Vagina (tissue), 2 donors: ENCODE measurements at places on chromosomes 7 and 10. TPM values are rescaled to one million over a fixed set of nuclear protein-coding genes. Genes with fewer than 3 reads are reported as not detected.
A peak's percentile ranks its signal among the peaks of the same experiment; 100 is the strongest.

DNA sequence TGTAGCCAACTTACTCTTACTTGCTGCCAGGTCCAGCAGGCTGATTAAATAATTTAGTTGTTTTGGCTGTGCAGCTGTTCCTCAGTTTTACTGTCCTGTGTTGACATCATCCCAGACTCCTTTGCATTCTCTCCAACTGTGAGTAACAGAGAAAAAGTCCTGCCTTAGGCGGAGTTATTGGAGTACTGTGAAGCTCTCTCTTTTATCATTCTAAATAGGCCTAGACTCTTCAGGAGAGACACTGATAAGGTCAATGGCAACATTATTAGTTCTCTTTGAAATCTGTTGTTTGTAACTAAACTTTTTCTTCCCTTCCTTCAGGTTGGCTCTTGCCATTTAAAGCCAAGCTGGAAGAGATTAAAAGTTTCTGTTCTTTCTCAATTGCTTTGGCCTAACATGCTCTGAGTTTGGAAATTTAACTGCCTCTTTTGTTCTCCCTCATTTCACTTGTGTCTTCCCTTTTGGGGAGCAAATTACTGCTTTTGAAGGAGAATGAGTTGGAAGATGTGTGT, 215.7 kb upstream of the CSTF2T start:
- H3K4me1 ChIP-seq: peaks cover 9% of the 10 kb centered on the region
- no peak for DNase-seq
- no peak overlapping the region for H3K27ac ChIP-seq
- no peaks in the 10 kb centered on the region for H3K27me3 ChIP-seq
- no peak overlapping the region for H3K4me3 ChIP-seq

GRCh38 chr10:6802759-6803426, 222.8 kb upstream of the PRKCQ start:
- no peaks in the 10 kb centered on the region for H3K27me3 ChIP-seq
- H3K4me3 ChIP-seq: no peak overlapping the region
- no peaks in the 10 kb centered on the region for H3K36me3 ChIP-seq
- no peak overlapping the region for H3K27ac ChIP-seq

DNA sequence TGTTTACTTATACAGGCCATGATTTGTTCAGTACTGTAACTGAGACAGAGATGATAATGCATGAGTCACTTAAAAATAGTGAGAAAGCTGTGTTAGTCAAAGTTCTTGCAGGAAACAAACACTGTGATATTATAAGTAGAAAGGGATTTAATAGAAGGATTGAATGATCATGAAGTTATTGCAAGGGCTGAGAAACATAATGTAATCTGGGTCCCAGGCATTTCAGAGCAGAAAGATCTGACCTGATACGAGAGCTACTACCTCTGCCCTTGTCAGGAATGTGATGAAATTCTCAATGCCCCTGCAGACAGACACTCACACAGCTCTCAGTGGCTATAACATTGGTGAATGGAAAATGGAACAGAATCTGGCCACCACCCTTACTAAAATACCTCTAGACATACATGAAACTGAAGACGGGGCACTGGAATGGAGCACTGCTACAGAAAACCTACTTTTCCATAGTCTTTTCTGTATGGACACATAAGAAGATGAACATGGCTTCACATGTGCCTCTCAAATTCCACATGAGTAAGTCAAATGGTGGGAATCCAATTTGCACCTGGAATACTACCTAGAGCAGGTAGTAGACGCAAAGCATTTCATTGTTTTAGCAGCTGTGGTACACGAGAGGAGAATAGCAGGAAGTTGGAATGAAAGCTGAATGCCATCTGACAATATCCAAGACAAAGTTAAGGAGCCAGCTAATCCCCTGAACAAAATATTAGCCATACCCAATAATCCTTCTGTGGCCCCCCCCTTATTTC, 19.1 kb upstream of the VWDE start:
- H3K27me3 ChIP-seq: no peaks in the 10 kb centered on the region
- no peaks in the 10 kb centered on the region for H3K4me1 ChIP-seq
- no peak for DNase-seq
- no peaks in the 10 kb centered on the region for H3K36me3 ChIP-seq
- H3K4me3 ChIP-seq: no peak overlapping the region

DNA sequence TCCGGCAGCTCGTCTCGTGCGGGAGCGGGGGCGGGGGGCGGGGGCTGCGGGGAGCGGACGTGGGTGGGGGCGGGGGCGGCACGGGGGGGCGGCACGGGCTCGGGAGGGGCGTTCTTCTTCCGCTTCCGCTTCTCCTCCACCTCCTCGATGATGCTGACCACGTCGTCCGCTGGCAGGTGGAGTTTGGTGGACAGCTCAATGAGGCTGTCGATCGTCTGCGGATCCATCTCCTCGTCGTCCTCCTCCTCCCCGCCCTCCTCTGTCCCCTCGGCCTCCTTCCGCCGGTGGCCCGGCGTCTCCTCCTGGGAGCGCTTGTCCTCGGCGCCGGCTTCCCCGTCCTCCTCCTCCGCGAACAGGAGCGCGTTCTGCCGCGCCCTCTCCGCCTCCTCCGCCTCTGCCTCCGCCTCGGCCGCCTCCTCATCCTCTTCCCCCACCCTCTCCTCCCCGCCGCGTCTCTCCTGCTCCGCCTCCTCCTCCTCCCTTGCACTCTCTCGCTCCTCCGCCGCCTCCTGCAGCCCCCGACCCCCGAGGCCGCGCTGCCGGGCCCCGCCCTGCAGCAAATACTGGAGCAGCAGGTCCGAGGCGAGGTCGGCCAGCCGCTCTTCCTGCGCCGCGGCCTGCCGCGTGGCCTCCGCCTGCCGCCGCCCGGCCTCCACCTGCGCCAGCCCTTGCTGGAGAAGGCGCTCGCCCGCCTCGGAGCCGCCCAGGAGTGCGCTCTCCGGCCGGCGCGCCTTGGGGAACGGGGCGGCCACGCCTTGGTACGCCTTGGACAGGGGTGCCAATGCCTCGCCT, 1.9 kb downstream of the VGF start:
- peaks cover 22% of the 10 kb centered on the region for H3K36me3 ChIP-seq
- no peak overlapping the region for H3K27ac ChIP-seq
- peaks cover 40% of the 10 kb centered on the region for H3K4me1 ChIP-seq
- H3K27me3 ChIP-seq: peaks cover 3% of the 10 kb centered on the region
- no peak for DNase-seq

GRCh38 chr10:17354781-17355180, 99.6 kb downstream of the ST8SIA6 start:
- H3K4me3 ChIP-seq: no peak overlapping the region
- H3K27ac ChIP-seq: no peak overlapping the region
- H3K36me3 ChIP-seq: no peaks in the 10 kb centered on the region
- DNase-seq: no peak
- no peaks in the 10 kb centered on the region for H3K27me3 ChIP-seq
- H3K4me1 ChIP-seq: peaks cover 1% of the 10 kb centered on the region

DNA sequence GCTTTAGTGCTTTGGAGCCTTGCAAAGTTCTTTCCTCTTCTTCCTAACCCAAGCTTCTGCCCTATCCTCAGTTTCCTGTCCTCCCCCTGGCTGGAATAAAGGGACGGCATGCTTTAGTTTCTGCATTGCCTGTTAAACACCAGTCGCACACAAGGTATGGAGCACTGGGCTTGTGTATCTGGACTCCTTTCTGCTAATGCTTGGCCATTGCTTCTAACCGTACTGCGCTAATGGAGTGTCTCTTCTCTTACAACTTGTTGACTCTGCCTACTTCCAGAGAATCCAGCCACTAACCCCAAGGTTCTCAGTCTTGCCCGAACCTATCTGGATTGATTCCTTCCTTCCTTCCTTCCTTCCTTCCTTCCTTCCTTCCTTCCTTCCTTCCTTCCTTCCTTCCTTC, 120.6 kb downstream of the REEP3 start:
- H3K27me3 ChIP-seq: no peaks in the 10 kb centered on the region
- no peaks in the 10 kb centered on the region for H3K36me3 ChIP-seq
- no peak overlapping the region for H3K27ac ChIP-seq
- no peak overlapping the region for H3K4me3 ChIP-seq
- DNase-seq: no peak

GRCh38 chr10:13496931-13497330, 31.9 kb downstream of the BEND7 start:
- H3K27ac ChIP-seq: no peak overlapping the region
- H3K36me3 ChIP-seq: no peaks in the 10 kb centered on the region
- H3K4me3 ChIP-seq: no peak overlapping the region

GRCh38 chr10:50501924-50502452, 121.8 kb downstream of the SGMS1 start:
- DNase-seq: no peak
- peaks cover 21% of the 10 kb centered on the region for H3K4me1 ChIP-seq
- H3K27ac ChIP-seq: peak overlapping the region; percentile 25
- H3K27me3 ChIP-seq: no peaks in the 10 kb centered on the region
- H3K4me3 ChIP-seq: no peak overlapping the region

DNA sequence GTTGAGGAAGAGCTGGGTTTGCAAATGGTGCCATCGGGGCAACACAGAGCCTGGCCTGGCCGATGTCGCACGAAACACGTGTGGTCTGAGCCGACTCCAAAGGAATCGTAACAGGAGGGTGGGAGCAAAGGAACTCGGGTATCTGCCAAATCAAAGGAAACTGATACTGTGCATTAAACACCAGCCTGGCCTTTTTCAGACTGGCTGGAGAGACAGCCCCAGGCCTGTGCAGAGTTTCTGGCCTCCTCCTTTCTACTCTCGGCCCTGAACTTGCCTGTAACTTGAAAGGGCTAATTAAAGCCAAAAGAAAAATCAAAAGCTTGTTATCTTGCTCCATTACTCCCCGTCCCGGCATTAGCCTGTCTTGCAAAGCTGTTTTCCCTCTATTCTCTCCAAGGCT, 71.4 kb downstream of the PLXNA4 start:
- no peaks in the 10 kb centered on the region for H3K27me3 ChIP-seq
- no peak overlapping the region for H3K27ac ChIP-seq
- no peaks in the 10 kb centered on the region for H3K4me1 ChIP-seq

DNA sequence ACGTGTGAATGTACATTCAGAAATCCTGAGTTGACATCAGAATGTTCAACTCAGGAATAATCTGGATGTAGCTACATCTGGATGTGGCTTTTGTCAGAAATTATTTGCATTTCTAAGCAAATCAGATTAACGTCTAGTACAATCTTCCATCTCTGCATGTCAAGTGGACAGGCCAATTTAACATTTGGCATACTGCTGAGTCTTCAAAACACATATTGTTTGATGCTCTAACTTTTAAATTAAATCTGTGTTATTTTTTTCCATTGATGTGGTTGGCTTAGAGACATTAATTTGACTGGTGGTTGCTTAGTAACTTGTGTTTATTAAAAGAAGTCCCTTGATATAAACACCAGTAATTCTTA, 3.4 kb downstream of the STAMBPL1 start:
- peaks cover 34% of the 10 kb centered on the region for H3K4me1 ChIP-seq
- H3K27me3 ChIP-seq: no peaks in the 10 kb centered on the region
- H3K4me3 ChIP-seq: no peak overlapping the region
- H3K36me3 ChIP-seq: no peaks in the 10 kb centered on the region
- DNase-seq: no peak

DNA sequence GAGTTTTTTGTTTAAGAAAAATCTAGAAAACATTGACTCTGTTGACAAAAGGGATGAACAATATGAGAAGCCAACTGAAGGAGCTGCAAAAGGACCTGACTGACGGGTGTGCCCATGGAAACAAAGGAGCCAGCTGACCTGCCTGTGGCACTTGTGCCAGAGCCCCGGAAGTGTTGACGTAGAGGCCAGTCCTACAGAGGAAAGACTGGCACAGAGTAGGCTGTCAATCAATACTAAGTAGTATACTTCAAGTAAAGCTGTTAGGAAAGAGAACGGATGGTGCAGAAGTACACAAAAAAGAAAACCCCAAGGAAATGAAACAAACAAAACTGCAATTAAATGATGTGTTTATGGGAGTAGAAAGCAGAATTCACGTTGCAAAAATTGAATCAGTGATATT, 19.0 kb upstream of the ABI1 start:
- no peaks in the 10 kb centered on the region for H3K27me3 ChIP-seq
- no peak for DNase-seq
- no peaks in the 10 kb centered on the region for H3K36me3 ChIP-seq
- no peak overlapping the region for H3K4me3 ChIP-seq
- H3K4me1 ChIP-seq: no peaks in the 10 kb centered on the region

DNA sequence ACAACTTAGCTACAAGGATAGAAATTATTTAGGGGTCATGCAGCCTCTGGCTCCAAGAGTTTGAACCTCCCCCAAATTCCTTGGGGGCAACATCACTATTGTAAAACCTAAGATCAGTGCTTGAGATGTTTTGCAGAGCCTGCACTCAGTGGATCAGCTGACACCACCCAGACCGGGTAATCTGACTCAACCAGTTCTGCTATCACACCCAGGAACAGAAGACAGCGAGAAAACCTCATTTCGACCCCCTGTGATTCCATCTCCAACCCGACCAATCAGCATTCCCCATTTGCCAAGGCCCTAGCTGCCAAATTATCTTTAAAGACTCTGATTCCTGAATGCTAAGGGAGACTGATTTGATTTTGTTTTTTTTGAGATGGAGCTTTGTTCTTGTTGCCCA, 5.2 kb downstream of the TACR2 start:
- peaks cover 32% of the 10 kb centered on the region for H3K4me1 ChIP-seq
- H3K4me3 ChIP-seq: no peak overlapping the region
- H3K27ac ChIP-seq: peak overlapping the region; percentile 89
- H3K36me3 ChIP-seq: no peaks in the 10 kb centered on the region
- no peak for DNase-seq
- no peaks in the 10 kb centered on the region for H3K27me3 ChIP-seq

DNA sequence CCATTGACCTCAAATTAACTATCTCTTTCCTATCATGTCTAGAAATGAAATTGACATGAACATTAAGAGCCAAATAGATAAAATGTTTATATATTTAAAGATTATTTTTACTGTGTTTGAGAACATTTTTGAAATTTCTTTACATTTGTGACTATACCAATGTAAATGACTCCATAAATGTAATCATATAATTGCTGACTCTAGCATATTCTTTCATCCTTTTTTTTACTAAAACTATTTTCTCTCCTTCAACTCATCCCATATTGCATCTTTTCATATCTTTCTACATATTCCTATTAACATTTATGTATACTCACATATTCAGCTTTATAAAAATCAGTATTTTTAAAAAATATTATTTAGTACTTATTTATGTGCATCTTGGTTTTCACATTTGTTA, 16.9 kb downstream of the TMEM106B start:
- H3K36me3 ChIP-seq: no peaks in the 10 kb centered on the region
- no peaks in the 10 kb centered on the region for H3K4me1 ChIP-seq
- no peak overlapping the region for H3K27ac ChIP-seq
- DNase-seq: no peak
- H3K4me3 ChIP-seq: no peak overlapping the region

- no peaks in the 10 kb centered on the region for H3K36me3 ChIP-seq
- no peaks in the 10 kb centered on the region for H3K27me3 ChIP-seq
- no peaks in the 10 kb centered on the region for H3K4me1 ChIP-seq
- no peak for DNase-seq
- H3K27ac ChIP-seq: no peak overlapping the region
Observed at GRCh38 chr7:22420973-22421635, 64.2 kb upstream of the RAPGEF5 start.

Gene ARHGAP19
- total RNA-seq: 3.9 TPM

Gene MYH16
- total RNA-seq: not detected

Gene IDI2
- total RNA-seq: not detected

Gene ACHE
- total RNA-seq: 9.3 TPM

Gene AGFG2
- total RNA-seq: 37.6 TPM

Gene RNF32
- total RNA-seq: not detected

Gene PPP1R17
- not detected for total RNA-seq

Gene KEL
- total RNA-seq: 2.2 TPM

Gene LOXL4
- 5.2 TPM for total RNA-seq

Gene STAG3
- not detected for total RNA-seq

Gene TMEM236
- total RNA-seq: not detected
